Hematopoietic multipotent progenitor cell treated with erythropoietin and hydrocortisone succinate and interleukin-3 and kit ligand, for 6 days (in vitro differentiated cells): ENCODE measurements at places on chromosomes 2 and 18.
A peak's percentile ranks its signal among the peaks of the same experiment; 100 is the strongest.

GRCh38 chr2:158676696-158677095, 118.4 kb upstream of the DAPL1 start:
- no peak for DNase-seq

- DNase-seq = no peak
Observed at GRCh38 chr2:127043367-127044164, 63.4 kb downstream of the BIN1 start.

GRCh38 chr2:1591978-1592907, 152.1 kb downstream of the PXDN start:
- no peak for DNase-seq

DNA sequence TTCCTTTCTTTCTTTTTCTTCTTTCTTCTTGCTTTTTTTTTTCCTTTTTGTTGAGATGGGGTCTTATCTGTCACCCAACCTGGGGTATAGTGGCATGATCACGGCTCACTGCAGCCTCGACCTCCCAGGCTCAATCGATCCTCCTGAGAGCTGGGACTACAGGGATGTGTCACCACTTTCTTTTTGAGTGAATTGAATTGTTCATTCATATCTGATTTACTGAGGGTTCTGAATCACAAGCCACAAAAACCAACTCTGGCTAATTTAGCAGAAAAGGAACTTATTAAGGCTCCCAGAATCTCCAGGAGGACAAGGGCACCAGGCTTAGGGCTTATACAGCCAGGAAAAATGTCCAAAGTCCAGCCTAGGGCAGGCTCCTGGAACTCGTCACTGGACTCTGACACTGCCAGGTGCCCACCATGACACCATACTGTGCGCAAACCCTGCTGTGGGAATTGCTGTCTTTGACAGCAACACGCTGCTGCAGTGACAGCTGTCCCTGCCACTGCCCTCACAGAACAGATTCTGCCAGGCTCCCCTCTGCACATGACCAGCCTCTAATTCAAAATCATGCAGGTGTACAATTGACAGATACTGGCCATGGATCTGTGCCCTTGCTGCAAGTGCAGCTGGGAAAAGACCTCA, 42.9 kb upstream of the EML6 start:
- DNase-seq = peak; percentile 27

DNA sequence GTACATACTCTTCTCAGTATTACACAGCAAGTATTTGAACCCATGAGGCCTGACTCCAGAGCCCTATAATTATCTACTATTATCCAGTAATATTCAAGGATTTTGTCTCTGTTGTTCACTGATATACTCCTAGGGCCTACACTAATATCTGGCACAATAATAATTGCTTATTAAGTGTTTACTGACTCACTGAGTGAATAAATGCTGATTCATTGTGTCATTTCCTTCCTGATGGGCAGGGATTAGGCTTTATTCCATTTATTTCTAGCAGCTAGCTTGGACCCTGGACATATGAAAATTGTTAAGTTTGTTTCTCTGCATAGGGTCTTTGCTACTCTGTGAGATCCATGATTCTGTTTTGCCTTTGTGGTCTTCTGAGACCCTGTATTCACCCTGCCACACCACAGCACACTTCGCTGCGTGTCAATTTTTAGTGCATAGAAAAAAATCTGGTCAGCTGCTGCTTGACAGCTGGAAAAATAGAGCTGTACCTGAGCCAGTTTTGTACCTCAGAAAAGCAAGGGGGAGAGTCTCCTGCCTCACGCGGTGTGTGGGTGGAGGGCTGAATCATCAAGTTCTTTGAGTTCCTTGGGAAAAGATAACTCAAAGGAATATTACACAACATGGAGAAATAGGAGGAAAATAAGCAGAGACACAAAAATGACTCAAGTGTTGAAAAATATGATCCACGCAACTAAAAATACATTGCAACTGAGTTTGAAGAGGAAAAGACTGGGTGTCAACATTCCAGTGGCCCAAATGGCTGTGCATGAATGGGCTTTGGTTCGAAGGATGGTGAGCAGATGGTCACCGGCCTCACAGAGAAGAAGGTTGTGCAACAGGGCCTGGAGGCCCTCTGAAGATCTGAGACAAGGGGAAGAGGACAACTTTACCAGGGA, 18.9 kb upstream of the DPP4 start:
- no peak for DNase-seq

DNA sequence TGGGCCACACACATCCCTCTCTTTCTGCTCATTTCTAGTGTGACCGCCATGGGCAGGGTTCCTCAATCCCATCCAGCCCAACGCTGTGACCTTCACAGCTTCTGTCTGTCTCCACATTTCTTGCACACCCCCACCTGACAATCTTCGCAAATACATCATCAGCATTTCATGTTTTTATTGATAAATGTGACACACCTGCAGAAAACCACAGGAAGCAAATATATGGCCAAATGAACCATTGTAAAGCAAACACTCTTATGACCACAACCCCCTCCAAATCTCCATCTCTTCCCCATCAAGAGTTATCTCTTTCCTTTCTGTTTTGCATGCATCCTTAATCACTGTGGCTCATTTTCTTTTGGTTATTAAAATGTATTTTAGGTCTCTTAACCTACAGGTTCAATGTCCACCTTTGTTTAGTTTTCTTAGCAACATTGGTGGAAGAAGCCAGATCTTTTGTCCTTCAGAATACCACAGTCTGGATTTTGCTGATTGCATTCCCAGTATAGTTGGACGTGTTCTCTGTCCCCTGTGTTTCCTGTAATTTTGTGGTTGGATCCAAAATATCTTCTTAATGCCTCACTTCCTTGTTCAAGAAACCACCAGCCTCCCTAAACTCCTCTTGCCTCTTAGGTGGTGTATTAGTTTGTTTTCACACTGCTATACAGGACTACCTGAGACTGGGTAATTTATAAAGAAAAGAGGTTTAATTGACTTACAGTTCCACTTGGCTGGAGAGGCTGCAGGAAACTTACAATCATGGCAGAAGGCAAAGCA, 9.8 kb upstream of the NCK2 start:
- no peak for DNase-seq

- no peak for DNase-seq
Observed at GRCh38 chr18:74806700-74807416, 209.2 kb downstream of the ZNF407 start.

- no peak for DNase-seq
Observed at GRCh38 chr18:9743200-9744016, 35.3 kb downstream of the RAB31 start.

GRCh38 chr2:227657199-227657845, 9.3 kb upstream of the SCYGR5 start:
- DNase-seq = no peak

GRCh38 chr2:6184532-6185292, 492.5 kb downstream of the SOX11 start:
- no peak for DNase-seq
